ENCODE measurements at places on chromosomes 7 and 10.

DNA sequence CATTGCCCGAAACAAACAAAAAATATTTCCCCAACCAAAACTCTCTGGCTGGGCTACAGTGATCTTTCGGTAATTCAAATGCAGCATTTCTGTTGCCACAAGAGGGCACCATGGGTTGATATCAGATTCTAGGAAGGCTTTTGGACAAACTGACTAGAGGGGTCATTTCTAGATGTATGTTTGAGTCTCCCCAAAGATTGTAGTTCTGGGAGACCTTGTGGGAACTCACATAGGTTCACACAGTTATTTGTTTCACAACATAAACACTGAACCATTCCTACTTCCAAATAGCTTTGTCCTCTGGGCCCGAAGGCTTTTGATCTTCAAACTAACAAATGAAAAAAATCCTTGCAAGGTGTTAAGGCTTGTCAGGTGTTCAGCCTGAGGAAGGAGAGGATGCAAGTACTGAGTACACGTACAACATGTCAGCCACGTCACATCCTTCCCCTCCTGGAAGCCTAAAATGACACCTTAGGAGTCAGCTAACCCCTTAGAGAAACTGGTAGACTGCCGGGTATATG lies 37.0 kb upstream of the IL15RA start:
- peak; percentile 31 for DNase-seq

GRCh38 chr7:77626586-77627308 lies 69.5 kb upstream of the RSBN1L start:
- DNase-seq: no peak

GRCh38 chr7:35777121-35777520 lies 23.7 kb upstream of the SEPTIN7 start:
- DNase-seq: no peak

DNA sequence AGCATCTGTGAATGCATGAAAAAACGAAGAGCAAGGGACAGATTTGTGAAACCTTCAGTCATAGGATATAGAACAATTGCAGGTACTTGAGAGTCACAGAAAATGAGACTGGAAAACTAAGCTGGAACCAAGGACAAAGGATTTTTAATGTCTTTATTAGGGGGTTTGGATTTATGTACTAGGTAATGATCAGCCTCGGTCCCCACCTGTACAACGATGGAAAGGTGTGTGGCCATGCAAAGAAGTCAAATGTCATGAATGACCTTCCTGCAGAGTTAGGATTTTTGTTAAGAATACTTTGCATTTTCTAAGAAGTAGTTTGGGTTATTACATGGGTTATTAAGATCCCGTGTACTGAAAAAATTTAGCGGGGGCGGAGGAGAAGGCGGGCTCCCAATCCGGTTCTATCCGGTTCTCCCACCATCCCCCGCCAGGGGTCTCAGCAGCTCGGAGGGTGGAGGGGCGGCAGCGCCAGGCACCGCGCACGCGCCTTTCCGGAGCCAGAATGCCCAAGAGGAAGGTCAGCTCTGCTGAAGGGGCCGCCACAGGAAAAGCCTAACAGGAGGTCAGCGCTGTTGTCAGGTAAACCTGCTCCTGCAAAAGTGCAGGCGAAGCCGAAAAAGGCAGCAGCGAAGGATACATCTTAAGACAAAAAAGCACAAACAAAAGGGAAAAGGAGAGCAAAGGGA lies 327.5 kb upstream of the PLXDC2 start:
- DNase-seq: no peak

- no peak for DNase-seq
Observed at GRCh38 chr7:86939197-86939814, 120.1 kb downstream of the ELAPOR2 start.

- DNase-seq: no peak
Observed at GRCh38 chr10:130498042-130498441, 361.9 kb downstream of the GLRX3 start.

DNA sequence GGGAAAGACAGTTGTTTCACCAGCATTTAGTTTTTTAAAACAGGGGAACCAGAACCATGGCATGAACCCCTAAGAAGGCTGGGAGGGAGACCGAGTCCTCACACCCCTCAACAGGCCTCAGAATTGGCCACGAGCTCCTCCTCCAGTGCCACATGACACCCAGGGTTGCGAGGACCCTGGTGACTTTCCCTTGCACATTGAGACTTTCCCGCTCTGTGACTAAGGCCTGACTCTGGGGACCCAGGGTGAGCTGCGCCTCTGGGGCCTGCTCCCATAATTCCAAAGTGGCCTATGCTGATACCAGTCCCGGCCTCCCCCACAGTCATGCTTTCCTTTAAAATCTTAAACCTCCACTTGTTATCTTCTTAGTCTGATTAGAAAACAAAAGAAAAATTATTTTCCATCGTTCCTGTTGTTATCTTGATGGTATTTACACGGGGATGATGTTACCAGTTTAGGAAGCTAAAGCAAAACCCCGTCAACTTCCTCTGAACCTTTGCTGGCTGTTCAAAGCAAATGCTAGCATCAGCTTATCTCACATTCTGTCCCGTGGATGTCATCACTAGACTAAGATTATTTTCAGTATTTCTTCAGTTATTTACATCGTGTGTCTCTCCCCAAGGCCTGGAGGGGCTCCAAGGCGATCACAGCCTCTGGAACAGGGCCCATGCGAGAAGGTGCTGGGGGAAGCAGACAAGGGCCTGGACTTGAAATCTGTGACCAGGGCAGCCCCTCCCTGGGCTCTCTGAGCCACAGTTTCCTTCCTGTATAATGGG lies 42.1 kb downstream of the FAM53B start:
- no peak for DNase-seq

DNA sequence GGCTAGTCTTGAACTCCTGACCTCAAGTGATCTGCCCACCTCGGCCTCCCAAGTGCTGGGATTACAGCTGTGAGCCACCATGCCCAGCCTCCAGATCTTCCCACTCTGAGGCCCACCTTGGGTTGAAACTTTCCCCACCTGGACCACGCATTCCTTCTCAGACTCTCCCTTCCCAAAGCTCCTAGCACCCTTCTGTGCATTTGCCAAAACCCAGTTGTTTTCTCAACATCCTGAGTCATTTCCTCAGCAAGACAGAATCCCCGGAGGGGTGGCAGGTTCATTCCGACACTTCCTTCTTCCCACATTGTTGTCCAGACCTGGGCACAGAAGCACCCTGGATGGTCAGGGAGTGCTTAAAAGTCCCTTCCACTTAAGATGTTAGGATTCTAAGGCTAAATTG lies 28.9 kb downstream of the BAG3 start:
- no peak for DNase-seq

DNA sequence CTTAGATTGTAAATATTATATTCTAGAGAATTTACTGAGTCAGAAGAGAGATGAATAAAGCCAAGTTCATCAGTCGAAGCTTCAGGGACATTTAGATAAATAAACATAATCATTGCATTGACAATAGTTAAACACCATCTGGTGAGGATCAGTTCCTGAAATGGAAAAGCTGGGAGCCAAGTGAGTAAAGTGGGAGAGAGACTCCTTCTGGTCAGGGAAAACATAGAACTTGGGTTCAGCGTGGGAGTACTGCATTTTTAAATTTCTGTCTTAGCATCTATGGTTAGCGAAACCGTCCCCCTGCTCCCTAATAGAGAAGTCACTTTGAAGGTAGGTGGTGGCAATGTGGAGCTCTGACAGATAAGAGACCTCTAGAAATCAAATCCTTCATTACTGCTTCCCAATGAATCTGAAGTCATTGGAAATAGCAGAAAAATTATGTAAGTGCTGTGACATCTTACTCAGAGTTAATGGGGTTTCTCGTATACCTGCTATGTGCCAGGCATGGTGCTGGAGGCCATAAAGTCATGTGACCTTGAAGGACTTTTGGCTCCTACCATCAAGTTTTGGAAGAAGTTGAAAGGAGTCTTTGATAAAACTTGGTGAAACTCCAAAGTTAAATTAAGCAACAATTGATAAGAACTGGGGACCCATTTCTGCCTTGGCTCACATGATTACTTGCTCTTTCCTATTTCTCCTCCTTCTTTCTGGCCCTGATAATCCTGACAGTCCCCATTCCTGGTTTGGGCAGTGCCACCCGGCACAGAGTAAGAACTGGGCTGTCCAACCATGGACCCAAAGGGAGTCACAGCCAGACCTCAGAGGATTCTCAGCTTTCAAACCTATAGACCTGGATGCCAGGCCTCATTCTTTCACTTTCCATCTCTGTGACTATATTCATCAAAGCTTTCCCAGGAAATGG lies 211.2 kb downstream of the C7orf25 start:
- DNase-seq: no peak

- peak; percentile 5 for DNase-seq
Observed at GRCh38 chr7:152759949-152760853, 649 bp downstream of the ACTR3B start.

DNA sequence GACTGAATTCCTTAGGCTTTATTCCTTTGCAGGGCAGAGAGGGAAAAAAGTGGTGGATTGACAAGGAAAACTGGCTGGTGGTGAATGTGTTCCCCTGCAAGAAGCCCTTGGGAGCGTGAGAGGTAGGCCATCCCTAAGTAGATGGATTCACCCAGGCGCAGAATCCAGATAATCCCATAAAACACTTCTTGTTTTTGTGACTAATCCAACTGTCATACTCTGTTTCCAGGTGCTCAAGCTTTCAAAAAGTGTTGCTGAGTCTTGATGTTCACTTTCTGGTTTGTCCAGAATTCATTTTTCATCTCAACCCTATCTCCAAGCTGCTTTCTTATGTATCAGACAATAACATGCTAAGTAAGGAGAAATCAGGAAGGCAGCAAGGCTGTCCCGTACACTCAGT lies 250.8 kb upstream of the HABP2 start:
- no peak for DNase-seq

DNA sequence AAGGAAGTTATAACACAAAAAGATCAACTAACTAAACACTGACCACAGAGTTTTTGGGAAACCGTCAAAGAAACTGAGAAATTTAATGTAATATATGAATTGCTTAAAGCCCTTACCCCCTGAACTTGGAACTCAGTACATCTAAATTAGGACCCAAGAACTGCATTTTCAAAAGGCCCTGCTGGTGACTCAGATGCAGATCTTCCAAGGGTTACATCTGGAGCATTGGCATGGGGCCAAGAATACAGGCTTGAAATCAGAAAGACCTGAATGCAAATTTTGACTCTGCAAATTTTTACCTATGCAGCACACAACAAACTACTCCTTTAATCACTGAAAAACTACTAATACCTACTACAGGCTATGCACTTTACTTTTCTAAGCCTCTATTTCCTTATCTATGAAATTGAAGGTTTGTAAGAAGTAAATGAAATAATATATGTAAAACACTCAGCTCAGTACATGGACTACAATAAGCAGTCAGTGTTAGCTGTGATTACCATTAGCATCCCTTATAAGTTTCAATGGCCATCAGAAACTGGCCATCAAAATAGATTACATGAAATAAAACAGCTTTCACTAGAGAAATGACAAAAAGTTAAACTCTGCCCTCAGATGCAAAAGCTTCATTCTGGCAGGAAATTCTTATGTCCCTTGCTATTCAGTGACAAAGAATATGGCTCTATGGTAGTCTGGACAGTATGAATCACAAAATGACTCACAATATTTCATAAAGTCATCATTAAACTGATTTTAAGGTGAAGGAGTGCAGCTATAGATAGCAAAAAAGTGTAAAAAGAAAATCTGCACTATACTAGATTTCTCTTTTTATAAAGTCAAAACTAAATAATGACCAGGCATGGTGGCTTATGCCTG lies 43.6 kb downstream of the NSUN6 start:
- DNase-seq: no peak

DNA sequence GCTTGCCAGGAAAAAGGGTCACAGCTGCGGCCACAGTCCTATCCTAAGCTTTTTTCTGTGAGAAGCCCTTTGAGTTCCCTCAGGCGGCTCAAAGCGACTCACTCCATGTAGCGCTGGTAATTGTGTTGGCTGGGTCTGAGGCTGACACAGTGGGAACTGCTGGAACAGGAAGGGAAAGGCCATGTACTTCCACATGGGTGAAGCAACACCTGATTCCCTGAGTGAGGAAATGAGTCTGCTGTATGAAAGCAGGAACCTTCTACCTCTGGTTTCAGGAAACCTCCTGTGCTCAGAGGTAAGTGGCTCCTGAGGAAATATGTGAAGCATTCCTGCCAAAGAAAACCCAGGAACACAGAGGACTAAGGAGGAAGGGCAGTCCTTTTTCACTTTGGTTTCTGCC lies 734.6 kb upstream of the SORCS1 start:
- DNase-seq: no peak

DNA sequence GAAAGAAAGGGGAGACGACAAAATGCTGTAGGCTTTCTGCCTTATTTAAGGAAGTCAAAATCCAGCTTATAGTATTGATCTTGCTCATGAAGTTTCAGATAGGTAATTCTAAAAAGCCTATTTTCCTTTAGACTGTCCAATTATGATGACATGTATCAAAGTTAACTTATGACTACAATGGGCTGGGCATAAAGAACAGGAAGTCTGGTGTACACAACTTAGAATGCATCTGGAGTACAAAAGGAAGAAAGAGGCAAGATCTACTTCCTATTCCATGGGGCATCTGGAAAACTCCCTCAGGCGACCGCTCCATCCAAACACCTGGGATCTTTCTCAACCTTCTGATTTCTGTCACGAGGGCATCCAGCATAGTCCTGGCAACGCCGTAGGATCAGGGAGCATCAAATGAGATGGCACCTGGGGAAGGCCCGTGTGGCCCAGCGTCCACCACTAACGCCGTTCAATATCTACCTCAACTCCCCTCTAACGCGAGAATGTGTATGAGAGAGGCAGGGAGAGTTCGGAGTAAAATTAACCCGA lies 512 bp downstream of the FAM24B start:
- no peak for DNase-seq

- DNase-seq: no peak
Observed at GRCh38 chr10:79483948-79484347, 28.4 kb upstream of the EIF5AL1 start.

DNA sequence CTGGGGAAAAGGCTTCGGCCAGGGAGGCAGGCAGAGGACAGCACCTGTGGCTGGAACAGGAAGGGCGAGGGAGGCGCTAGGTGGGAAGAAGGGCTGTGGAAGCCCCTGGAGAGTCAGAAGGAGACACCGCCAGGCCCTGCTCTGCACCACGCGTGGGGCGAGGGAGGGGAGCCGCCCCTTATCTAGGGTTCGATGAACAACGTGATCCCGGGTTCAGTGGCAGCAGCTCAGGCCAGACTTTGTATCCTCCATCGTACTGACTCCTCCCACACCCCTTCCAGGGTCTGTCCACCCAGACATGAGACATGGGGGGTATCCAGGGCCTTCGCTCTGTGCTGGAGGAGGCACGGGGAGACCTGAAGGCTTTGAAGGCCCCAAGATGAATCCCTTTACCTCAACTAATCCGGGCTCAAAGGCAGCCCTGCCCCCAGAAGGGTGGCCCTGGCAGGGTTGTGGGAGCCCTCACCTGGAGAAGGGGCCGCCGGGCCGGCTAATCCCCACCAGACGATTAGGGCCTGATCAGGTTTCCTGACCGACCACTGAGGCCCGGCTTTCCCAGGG lies 110.8 kb downstream of the PDGFA start:
- no peak for DNase-seq

All from stimulated activated CD8-positive, alpha-beta memory T cell treated with anti-CD3 and anti-CD28 coated beads, Interleukin-4, amount 100 ng/mL, for 1 hour (primary cell).